HT1080 (cell line): ENCODE measurements at places on chromosomes 6 and 20. TPM values are rescaled to one million over a fixed set of nuclear protein-coding genes. Genes with fewer than 3 reads are reported as not detected.

GRCh38 chr6:155174576-155175211, 89.1 kb upstream of the CLDN20 start:
- peak; percentile 84 for DNase-seq

DNA sequence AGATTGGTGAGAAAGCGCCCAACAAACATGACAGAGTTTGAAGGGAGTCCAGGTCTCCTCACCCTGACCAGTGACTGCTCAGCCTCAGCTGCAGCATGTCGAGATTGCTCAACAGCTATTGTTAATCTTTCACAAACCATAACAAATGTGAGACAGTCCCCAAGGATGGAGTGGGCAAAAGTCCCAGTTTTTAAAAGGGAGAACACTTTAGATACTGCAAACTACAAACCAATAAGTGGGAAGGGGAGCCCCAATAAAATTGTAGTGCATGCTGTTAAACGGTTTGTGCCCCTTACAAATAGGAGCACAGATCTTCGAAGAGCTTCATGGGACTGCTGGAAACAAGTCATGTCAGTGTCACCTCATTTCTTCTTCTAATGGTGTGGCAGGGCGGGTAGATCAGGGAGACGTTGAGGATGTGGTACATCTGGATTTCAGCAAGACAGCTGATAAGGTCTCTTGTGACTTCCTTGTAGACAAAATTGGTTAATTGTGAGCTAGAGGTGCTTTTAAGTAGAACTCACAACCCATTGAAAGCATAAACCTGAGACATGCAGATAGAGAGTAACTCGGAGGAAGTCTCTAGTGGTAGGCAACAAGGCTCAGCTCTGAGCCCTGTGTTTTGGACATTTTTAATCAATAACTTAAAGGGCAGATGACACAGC, 134.0 kb upstream of the ARMC2 start:
- no peak for DNase-seq

- DNase-seq, result no peak
Observed at GRCh38 chr6:43871933-43872332, 101.9 kb downstream of the VEGFA start.

DNA sequence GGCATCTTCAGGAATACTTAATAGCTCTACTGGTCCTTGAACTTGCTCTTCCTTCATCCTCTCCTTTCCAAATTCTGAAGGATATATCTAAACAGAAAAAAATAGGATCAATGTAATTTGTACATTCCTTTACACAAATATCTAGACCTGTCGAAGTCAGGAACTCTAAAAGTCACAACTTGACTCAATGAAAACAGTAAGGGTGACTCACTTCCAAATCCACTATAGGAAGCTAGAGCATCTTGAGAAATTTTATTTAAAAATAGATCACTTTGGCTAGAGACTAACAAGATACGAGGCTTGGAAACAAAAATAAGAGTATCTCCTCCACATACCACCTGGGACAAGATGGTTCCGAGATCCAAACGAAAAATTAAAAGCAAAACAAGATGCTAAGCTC, 12.2 kb downstream of the ESF1 start:
- DNase-seq, result peak; percentile 8

GRCh38 chr20:53274365-53274764, 302.2 kb downstream of the TSHZ2 start:
- no peak for DNase-seq

GRCh38 chr6:1885576-1886011, 275.9 kb downstream of the FOXC1 start:
- DNase-seq, result no peak

DNA sequence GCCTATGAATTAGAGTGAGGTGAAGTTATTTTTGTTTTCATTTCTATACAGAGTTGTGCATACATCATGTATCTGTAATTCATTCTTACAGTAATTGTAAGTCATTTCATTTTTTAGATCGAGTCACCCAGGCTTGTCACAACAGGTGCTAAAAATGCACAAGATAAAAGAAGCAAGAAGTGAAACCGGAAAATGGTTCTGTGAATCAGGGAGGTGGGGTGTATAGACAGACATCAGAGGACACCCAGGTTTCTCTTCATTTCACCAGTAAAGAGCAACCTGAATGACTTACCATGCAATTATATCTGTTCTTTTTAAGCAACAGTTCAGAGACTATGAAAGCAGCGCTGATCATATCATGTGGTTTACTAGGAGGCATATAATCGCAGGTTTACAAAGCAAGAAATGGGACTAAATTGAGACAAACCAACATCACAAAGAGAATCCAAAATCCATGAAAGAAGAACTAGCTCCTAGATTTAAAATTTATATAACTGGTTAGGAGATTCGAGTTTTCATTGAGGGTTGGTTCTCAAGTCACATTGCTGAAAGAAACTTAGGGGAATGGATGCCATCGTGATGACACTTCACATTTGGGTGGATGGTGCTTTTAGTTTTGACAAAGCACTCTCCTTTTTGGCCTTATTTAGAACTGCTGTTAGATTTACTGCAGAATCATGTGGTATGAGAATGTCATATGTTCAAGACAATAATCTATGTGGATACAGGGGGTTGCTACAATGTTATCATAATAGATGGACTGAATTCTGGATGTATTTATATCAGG, 27.9 kb upstream of the TBC1D7 start:
- peak; percentile 22 for DNase-seq

DNA sequence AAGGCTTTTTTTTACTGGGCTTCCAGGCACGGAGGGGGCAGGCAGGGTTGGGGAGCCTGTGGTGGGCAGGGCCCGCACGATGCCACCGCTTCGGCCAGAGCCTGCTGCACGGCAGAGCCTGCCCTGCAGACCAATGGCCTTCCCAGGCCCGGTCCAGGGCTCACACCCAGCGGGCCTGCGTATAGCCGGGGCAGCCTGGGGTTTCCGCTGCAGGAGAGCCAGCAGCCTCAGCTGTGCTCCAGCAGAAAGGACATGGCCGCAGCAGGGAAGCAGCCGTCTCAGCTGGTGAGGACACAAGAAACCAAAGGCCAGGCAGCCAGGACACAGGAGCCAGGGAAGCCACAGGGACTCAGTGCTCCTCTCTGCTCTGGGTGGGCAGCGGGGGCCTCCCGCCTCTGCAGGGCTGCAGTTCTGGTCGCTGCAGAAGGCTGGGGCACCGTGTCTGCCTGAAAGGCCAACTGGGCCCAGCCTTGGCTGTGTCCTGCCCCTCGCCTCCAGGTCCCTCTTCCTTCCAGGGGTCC, 90.6 kb downstream of the TTLL2 start:
- no peak for DNase-seq

DNA sequence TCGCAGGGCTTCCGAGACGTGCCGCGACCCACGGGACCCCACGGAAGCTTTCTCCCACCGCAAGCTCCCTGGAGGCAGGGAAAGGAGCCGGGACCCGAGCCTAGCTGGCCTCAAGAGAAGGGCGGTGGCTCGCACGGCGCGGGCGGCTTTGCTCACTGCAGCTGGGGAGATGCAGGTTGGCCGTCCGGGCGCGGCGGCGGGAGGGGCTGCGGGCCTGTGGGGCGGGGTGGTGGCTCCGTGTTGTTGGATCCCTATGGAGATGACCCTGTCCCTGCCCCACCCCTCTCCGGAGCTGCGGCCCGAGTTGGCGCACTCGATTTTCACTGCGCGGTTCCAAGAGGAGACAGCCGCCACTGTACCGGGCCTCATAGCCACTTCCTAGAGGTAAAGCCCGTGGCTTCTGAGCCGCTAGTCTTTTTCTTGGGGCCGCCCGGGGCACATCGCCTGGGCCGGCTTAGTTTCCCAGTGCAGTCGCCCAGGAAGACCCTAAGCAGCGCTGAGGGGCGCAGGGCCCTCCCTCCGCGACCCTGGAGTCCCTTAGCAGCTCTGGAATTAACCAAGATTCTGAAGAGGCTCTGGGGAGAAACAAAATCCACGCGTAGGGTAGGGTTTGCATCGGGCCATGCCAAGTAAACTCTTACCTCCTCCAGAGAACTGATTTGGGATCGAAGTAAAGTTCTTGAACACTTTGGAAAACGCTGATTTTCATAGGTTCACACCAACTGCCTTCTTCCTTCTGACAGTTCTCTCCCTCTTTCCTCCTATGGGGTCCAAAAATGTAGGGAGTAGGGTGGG, at the start of gene ECT2L:
ECT2L (plus strand) TSS at position 279 of the 795 bp plus-strand sequence. CDS start 17,188 bp downstream, outside the sequence.
- DNase-seq, result no peak

DNA sequence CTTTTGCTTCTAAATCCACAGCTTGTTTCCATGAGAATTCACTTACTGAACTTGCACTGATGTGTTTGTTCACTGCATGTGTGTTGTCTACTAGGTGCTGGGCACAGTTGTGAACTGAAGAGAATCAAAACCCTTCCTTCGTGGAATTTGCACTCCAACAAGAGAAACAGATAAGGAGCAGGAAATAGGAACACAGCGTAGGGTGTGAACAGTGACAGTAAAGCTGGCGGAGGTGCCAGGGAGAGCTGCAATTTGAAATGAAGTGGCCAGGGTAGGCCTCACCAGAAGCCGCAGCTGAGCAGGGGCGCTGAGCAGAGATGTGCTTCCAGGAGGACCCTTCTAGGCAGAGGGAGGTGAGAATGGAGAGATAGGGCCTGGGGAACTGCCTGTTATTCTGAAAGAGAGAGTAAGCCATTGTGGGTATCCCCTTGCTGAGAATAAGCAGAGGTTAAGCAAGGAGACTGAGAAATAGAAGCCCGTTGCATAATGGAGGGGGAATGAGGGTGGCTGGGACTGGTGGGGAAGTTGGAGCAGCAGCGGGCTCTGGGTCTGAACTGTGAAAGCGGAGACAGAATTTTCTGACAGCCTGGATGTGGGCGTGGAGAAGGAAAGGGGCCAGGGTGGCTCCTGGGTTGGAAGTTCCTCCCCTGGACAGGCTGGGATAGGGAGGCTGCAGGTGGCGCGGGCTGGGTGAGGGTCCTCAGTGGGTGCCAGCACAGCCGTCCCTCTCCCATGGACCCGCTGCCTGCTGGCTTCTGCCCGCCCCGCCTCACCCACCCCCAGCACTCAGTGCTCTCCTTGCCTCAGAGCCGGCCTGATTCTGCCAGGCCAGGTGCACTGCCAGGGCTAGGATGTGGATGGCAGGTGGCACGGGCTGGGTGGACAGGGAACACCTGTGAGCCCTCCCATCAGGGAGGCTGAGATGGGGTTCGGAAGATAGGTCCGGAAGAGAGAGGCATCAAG, 114.7 kb upstream of the AFDN start:
- no peak for DNase-seq

DNA sequence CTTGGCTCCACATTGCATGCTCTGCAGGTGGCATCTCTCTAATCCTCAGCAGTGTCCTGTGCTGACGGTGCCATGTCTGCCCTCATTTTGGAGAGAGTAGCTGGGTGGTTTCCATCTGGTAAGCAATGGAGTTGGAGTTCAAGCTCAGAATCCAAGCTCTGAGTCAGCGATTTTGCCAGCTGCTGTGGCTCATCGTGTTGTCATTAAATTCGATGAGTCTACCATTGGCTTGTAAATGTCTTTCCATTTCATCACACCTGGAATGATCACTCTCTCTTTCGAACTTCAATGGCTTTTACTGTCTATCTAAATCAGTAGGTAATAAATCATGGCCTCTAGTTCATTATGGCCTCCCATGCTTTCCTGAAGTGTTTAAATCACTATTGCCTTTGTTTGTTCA, 378.5 kb upstream of the TSHZ2 start:
- DNase-seq, result peak; percentile 20

DNA sequence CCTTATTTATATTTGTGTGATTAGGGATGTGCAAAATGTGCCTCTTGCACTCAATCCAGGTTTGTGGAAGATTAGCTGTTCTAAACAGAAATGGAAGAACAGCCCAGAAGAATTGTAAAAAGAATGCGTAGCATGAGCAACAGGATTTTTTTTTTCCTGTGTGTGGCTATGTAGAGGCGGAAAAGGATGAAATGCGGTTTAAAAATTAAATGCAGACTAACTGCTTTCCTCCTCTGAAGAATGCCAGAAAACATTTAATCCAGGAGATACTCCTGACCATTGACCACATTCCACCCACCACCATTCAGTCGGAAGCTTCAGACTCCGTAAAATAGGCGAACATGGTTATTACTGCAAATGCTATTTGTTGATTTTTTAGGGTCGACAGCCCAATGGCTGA, 83.4 kb downstream of the BMP6 start:
- no peak for DNase-seq

DNA sequence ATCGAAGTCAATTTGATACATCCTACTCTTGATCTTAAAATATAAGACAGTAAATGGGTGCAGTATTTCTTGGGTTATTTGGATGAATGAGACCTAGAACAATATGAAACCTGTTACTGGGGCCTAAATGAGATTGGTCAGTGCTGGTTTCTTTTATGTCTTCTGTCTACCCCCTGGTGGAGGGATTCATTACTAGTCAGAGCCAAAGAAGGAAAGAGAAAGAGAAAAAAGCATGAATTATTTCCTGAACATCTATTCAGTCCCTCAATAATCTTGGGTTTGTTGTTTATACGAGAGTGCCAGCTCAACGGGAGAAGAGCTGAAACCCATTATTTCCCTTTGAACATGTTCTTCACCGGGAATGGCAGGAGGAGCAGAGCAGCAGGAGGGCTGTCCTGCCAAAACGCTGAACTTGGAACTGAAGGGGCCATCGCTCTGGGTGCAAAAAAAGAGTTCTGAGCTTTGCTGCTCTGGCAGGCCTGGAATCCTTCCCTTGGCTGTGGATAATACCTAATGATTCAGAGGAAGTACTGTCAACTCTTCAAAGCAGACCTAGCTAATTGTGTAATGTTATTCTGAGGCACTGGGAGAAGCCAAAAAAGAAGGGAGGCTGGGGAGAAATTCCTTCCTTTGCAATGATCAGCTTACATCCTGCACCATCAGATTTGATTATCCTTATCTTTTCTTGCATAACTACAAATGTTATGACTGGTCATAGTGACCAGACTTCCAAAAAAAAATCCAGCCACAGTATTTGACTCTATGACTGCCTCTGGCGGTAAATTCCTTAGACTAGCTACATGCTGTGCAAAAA, 72.0 kb downstream of the BLOC1S5 start:
- peak; percentile 86 for DNase-seq

Gene C6orf15
- not detected in 2 replicates for total RNA-seq

Gene KCNG1
- total RNA-seq, result 56.9 and 65.0 TPM in 2 replicates

Gene IPCEF1
- not detected in 2 replicates for total RNA-seq

DNA sequence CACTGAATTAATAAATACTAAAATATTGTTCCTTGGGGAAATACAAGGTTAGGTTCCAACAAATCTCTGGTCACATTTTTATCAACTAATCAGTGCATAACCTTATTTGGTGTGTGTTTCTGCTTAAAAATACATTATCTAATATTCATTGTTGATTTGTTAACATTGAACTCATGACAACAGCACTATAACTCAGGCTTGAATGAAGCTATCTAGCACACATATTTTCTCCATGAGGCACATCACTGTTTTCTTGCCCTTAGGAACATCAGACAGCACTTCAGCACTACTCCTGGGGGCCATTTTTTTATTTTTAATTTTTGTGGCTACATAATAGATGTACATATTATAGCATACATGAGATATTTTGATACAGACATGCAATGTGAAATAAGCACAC, 277.2 kb upstream of the NT5E start:
- no peak for DNase-seq

Gene JPH2
- total RNA-seq, result 0.34 and 0.53 TPM in 2 replicates
